ENCODE measurements at places on chromosomes 1 and 21.

DNA sequence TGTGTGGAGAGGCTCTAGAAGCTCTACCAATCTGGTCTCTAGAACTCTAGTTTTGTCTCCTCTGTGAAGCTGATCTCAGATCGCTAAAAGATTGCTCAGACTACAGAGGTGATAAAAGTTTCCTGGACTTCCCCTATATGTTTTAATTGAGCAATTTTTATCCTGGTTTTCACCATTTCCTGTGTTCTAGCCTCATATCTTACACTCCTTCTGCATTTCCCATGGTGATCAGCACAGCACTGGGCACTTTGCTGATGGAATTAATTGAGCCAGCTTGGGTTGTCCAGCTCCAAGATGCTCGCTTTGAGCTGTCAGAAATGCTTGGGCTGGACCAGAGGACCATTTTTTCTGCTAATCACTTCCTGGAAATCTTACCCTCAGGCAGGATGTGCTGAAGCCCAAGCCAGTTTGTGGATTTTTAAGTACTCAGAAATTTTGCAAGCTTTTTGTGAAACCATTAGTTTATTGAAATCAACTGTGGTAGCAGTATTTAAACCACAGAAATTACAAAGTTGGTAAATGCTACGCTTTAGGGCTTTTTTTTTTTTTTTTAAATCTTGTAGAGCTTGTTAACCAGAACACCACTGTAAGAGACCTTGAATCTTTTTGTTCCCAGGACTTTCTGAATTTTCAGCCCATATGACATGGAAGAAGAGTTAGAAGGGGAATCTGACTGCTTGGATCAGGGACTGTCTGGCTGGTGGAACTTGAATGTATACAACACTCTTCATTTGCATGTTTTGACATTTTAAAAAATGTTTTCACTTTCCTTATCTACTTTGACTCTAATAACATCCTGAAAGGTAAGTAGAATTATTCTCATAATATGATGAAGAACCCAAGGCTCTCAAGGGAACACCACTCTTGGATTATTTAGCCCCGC, 28.4 kb downstream of the CD48 start:
- DNase-seq = no peak

DNA sequence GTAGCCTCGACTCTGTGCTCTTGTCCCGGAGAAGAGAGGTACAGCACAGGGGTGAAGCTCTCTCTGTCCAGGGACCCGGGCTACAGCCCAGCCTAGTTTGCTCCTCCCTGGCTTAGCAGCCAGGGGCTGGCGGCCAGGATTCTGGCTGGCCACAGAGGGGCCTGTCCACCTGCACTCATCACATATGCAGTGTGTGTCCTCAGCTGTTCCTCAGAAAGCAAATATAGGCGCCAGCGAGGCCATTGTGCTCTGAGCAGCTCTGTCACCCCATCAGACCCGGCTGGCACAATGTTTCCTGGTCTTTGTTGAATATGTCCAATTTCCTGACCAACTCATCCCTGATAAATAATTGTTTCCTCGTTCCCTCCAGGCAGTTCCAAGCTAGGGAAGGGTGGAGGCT, 28.5 kb downstream of the KCND3 start:
- no peak for DNase-seq

DNA sequence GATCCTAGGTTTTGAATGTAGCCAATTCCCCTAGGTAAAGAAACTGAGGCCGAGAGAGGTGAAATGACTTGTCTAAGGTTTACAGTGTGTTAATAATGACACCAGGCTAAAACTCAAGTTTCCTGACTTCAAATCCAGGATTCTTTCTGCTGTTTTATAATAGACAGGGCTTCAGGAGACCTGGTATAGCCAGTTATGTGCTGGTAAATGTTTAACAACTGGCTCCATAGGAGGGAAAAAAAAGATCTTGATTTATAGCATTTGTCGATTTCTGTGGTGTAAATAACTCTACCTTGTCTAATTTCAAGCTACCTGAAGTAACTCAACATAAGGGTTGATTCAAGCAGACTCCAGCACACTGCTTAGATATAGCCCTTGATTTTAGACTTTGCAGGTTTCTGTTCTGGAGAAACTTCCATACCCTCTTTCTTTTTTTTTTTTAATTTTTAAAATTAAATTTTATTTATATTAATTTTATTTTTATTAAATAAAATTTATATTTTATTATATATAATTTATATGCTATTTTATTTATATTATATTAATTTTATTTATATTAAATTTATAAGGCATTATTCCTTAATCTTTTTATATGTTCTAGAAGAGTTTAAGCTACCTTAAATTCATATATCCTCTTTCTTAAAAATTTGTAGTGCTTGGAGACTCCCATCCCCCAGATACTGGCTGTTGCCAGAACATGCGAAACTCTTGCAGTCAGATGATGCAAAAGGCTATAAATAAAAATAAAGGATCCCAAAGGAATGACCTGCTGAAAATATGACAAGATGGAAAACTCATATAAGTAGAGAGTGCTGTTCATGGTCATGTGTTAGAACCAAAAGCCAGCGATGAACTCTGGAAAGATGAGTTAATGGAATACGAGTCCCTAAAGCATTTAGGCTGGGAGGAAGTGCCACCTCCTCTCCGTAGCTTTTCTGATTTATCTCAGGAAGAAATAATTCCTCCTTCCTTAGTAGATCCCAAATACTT, 35.4 kb upstream of the SRSF10 start:
- DNase-seq = peak; percentile 84

DNA sequence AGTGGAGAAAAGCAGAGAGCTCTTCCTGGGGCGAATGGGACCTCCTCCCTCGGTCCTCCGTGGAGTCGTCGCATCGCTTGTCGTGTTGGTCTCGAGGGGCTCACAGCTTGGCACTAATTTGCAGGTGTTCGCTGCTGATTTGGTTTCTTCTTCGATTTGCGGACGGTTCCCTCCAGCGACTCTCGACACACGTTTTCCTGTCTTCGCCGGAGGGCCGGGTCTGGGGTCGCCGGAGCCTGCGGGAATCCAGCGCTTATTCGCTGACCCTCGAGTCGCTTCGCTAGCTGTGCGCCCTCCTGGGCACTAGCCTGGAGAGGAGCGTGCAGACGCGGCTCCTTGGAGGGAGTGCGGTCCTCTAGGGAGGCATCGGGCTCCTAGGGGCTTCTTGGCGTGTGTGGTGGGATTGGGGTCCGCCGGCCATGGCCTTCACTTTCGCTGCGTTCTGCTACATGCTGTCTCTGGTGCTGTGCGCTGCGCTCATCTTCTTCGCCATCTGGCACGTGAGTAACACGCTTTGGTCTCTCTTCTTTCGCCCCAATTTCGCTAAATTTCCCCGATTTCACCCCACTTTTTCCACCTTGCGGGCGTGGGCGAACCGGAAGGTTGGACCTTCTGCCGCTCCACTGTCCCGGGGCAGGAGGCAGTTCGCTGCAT, 766 bp downstream of the CNIH3 start:
- no peak for DNase-seq

GRCh38 chr21:40208948-40209345, 341.7 kb downstream of the PCP4 start:
- DNase-seq = no peak

- DNase-seq = no peak
These were observed 94.9 kb upstream of the KIF26B start for GRCh38 chr1:245059806-245060424.

DNA sequence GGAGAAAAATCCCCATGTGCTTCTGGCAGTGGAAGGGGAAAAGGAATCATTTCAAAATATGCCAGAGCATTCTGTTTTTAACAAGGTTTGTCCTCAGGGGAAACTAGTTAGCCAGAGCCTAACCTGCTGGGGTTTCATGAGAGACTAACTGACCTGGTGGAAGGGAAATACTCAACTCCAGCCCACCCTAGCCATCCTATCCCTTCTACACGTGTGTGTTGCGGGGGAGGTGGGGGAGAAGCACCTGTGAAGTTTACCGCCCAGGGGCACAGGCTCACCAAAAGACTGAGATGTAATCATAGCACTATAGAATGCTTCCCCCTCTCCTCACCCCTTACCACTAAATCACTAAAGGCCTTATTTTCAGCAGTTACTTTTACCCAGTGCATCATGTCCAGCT, 139.5 kb downstream of the GRIK3 start:
- DNase-seq = no peak

DNA sequence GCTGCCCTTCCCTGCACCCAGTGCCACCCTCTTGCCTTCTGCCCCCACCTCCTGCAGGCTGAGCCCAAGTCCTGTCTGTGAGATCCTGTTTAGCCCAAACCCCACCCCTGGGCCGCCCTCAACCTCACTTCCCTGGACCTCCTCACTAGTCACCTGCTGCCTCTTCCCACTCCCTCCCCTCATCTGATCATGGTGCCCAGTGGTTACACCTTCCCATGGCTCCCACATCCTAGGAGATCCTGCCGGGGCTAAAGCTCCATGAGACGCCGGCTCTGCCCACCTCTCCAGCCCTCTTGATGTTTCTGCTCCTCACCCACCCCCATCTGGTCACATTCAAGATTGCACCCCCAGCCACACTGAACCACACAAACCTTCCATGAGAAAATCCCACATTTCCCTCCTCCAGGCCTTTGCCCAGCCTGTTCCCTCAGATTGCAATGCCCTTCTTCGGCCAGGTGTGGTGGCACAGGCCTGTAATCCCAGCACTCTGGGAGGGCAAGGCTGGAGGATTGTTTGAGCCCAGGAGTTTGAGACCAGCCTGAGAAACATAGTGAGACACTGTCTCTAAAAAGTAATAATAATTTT, 17.0 kb downstream of the TTC39A start:
- DNase-seq = no peak

DNA sequence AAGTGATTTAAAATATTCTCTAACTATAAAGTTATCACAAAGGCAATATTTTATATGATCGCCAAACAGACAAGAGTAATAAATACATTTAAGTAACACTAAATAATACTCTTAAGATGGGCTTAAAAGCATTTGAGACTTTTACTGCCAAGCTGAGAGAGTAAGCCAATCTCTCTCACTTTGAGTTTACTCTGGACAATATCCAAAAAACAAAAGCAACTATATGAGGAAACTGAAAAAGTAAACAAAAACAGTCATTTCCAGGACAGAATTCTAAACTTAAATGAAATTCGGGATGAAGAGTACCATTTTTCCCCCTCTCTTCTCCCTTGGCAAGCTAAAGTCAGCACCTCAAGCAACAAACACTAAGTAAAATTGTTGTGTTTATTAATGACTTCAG, 173.2 kb downstream of the COP1 start:
- peak; percentile 4 for DNase-seq

DNA sequence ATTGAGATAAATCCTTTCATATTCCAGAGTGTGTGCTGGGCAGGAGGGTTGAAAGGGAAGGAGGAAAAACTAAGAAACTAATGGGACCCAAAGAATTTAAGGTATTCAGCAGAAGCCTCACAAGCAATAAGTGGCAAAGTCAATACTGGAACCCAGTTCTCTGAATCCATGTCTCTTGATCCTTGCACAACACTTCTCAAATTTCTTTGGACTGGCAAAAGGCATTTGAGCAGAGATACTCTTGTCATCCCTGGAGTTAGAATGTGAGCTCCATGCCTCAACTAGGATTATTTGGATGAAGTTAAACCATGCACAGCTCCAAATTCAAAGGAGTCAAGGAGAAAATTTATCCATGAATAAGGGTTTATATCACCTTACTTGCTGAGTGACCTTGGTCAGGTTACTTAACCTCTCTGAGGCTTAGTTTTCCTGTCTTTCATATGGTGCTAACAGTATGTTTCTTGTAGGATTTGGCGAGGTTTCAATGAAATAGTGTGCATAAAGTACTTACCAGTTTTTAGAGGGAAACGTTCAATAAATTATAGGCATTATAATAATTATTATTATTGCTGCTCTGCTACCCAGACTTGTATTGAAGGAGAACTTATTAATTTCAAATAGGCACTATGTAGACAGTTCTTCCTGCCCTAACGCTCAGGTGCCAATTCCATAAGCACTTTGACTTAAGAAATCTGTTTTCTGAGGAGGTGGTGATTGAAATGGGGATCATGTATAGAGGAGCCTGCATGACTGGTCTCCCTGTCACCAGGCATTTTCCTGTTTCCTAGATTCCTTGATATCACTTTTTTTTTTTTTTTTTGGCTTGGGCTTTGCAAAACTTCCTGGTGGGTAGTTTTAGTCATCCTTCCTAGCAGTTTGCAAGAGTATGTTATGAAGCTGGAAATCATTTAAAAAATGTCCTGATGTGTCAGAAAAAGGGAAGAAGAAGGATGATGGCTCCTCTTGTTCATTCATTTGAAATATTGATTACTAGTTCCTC, 125.0 kb upstream of the JUN start:
- DNase-seq = no peak

- no peak for DNase-seq
These were observed 84.5 kb upstream of the ADGRL4 start for GRCh38 chr1:79090985-79091384.

- DNase-seq = no peak
These were observed 64.0 kb downstream of the CHD5 start for GRCh38 chr1:6116137-6116536.

- DNase-seq = peak; percentile 20
These were observed 20.8 kb downstream of the PPFIA4 start for GRCh38 chr1:203046984-203047630.

DNA sequence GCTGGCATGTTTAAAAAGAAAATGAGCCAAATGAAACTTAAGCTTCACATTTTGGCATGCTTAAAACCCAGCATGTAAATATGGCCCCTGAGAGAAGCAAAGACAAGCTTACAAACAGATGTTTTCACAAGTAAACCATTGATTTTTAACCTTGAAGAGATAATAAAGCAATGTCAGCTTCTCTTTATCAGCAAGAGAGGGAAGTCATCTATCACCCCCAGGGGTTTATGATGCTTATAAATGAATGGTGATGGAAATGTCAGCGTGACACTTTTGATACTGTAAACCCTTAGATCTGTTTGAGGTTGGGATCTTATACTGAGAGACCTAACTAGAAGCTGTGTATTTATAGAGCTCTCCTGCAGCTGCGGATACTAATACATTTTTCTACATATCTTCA, 471.3 kb downstream of the PLA2G4A start:
- DNase-seq = no peak

DNA sequence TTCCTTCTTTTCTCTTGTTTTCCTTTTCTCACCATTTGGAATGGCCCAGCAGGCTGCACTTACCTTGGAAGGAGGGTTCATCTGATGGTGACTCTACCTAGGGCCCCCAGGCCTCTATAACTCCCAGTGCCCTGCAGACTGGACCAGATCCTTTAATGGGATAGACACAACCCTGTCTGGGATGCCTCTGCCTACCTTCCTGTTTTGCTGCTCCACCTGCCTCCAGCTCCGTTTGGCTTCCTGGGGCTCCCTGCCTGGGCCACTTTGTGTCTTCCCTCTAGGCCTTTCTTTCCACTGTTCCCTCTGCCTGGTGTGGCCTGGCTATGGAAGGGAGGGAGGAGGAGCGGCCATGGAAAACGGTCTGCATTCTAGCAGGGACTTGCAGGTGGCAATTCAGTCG, 7.5 kb downstream of the PCSK9 start:
- DNase-seq = no peak

DNA sequence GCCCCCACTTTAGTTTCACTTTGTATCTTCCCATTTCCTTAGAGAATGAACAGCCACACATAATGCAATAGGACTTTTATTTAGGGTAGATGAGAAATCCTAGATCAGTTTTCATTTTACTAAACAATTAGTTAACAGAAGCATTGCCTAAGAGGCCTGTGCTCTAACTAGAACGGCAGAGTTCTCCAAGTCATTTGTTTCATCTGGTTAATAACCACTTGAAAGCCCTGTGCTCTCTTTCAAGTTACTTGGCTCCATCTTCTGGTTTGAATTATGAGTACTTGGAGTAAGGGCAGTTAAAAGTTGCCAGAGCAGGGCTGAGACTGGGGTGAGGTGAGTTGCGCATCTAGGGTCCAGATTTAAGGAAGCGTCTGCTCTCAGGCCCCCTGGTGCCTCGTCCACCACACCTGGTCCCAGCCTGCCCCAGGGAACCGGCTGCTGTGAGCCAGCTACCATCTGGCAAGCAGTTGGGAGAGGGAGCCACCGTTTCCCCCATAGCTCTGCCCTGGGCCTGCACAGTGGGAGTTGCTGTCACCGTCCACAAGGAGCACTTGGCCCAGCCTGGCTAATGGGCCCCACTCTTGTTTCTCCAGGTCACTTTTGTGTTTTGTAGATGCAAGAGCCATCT, 18.1 kb upstream of the SLC44A3 start:
- DNase-seq = peak; percentile 86
